Fibroblast of skin of scalp (primary cell): ENCODE measurements at places on chromosomes 2 and 18.

- DNase-seq, result peak; percentile 46
These were observed 66.8 kb downstream of the XDH start for GRCh38 chr2:31347750-31348149.

GRCh38 chr2:40964509-40965250, 512.8 kb upstream of the SLC8A1 start:
- DNase-seq, result no peak

GRCh38 chr2:104563398-104563996, 290.4 kb upstream of the POU3F3 start:
- no peak for DNase-seq

DNA sequence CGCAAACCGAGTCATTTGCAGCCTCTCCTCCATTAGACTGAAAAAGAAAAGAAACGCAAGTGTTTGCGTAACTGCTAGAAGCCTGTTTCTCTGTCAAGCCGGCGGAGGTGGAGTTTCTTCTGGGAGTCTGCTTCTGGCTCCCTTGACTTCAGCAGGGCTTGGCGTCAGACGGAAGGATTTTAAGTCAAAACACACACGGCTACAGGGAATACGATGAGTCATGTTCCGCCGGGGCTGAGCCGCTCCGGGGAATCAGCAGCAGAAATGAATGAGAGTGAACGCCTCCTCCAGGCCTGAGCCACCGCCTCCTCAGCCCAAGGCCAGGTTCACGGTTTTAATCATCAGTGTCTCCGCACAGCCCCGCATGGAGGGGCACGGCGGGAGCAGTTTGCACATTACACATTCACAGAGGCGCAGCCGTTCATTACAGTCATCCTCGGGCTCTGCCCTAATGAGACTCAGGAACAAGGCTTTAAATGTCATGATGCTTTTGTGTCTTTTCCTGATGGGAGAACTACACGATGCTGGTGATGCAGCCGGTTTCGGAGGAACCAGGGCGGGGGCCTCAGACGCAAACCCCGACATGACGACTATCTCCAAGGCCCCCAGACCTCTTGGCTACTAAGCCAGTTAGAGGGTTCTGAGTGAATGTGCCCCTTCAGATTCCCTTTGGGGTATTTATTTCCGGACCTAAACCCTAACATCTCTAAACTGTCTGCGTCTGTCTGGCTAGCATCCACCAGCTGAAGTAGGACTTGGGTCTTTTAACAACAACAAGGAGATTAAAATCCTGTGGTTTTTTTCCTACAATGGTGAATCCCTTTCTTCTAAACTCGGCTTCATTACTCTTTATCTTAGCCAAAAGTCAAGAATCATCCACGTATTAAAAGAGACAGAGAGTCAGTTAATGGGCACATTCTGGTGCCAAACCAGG, 11.1 kb upstream of the SCG2 start:
- DNase-seq, result peak; percentile 97

GRCh38 chr18:52715421-52715820, 375.4 kb downstream of the DCC start:
- no peak for DNase-seq

- peak; percentile 17 for DNase-seq
These were observed 187.5 kb downstream of the TWIST2 start for GRCh38 chr2:239035361-239035814.
